ENCODE measurements at places on chromosomes 2 and 18. TPM values are rescaled to one million over a fixed set of nuclear protein-coding genes. Genes with fewer than 3 reads are reported as not detected.

DNA sequence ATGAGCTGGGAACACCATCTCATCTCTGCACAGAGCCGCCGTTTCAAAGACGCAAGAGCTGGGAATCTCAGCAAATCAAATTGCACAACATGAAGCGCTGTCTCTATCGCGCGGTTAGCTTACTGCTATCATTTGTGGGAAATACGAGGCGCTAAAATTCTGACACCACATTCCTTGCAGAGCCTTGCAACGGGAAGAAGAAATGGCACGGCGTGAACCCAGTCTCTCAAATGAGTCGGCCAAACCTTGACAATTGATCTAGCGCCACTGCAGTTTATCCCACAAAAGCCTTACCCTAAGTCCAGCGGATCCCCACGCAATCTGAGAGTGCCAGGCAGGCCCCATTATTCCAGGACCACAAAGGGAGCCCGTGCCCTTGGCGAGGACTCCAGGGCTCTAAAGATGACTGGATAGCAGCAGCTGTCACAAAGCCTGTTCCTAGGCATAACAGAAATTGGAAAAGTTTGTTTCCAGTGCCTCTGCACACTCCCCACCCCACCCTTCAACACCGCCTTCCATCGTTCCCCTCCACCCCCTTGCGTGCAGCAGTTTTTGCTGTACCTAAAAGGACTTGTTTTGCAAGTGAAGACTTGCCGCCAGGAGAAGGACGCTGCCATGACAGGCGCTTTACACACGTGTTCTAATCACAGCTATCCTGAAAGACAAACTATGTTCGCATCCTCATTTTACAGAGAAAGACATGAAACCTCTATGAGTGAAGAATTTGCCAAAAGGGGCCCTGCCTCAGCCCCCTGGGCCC lies 252.4 kb downstream of the EIPR1 start:
- H3K36me3 ChIP-seq = peaks cover 2% of the 10 kb centered on the region
- H3K27ac ChIP-seq = no peak overlapping the region

- peaks cover 1% of the 10 kb centered on the region for H3K36me3 ChIP-seq
- H3K27ac ChIP-seq = peak overlapping the region; percentile 82
- peak; percentile 56 for DNase-seq
- no peaks in the 10 kb centered on the region for H3K27me3 ChIP-seq
These were observed 41.0 kb upstream of the EPC2 start for GRCh38 chr2:148603562-148603920.

Gene KYNU
- total RNA-seq = not detected

DNA sequence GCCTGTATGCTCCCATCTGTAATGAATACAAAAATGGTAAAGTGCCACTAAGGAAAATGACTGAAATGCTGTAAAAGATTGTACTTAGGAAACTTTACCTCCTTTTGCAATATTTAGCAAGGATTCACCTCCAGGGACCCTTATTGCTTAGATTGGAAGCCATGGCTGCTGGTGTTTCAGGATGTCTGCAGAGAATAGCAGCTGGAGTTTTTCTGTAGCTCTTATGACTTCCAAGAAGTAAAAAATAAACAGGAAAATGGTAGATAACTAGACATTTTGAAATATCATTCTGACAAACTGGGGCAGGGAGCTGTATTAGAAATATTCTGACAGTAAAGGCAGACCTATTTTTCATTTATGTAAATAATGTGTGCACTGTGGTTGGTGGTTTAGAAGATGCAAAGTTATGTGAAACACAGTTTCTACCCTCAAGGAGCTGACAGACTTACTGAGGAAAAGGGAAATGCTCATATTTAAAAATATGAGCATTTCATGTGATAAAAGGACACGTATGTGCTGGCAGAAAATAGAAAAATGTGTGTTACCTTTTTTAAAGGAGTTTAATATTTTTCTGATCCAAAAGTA lies 224.9 kb upstream of the BOD1L2 start:
- H3K36me3 ChIP-seq = peaks cover 10% of the 10 kb centered on the region
- no peak overlapping the region for H3K27ac ChIP-seq
- DNase-seq = no peak
- H3K4me3 ChIP-seq = no peak overlapping the region

Gene DAPL1
- not detected for total RNA-seq

Data from activated naive CD4-positive, alpha-beta T cell treated with anti-CD3 and anti-CD28 coated beads for 36 hours (primary cell).